ENCODE measurements at places on chromosomes 4 and X.
A peak's percentile ranks its signal among the peaks of the same experiment; 100 is the strongest.

GRCh38 chrX:70032792-70033191, 16.9 kb downstream of the AWAT2 start:
- no peak for DNase-seq

GRCh38 chrX:154737136-154737535, 13.7 kb downstream of the GAB3 start:
- no peak for DNase-seq

- no peak for DNase-seq
Observed at GRCh38 chrX:48472851-48473703, 2.9 kb upstream of the FTSJ1 start.

GRCh38 chrX:53677286-53677685, 9.2 kb downstream of the HUWE1 start:
- no peak for DNase-seq

GRCh38 chr4:114180481-114180880, 201.0 kb upstream of the ARSJ start:
- peak; percentile 8 for DNase-seq

DNA sequence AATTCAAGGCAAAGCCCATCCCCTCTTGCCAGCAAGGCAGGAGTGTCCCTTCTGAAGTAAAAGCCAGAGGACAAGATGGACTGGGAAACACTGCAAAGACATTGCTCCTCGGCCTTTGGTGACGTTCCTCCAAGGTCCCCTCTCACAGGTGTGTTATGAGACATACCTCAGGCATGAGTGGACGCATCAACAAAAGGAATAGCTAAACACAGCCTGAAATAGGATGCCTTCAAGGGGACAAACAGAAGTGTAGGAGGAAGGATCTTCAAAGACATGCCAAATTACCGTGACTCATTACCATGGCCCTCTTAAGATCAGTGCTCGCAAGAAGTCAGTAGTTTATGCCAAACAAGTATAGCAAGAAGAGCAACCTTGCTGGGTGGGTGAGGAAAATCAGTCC, 6.0 kb upstream of the IDS start:
- DNase-seq, result no peak

DNA sequence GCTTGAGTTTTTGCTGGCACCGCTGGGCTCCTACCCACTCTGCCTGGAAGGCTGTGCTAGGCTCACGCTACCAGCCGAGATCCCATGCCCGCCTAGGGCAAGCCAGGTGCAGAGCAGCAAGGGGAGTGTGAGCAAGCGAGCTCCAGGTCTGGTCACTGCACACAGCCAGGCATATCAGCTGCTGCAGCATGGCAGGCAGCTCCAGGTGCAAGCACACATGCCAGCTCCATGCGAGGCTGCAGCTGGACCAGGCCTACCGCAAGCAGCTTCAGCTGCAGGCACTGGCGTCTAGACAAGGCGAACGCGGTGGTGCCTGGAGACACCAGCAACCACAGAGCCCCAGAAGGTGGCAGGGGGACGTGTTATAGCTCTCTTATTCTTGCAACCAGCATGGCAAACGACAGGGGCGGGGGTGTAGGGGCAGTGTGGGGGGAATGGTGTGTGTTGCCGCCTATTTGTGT, 614.7 kb upstream of the EPHA5 start:
- DNase-seq, result no peak

All from DND-41 (cell line).